ENCODE measurements at places on chromosomes 7 and 10.

DNA sequence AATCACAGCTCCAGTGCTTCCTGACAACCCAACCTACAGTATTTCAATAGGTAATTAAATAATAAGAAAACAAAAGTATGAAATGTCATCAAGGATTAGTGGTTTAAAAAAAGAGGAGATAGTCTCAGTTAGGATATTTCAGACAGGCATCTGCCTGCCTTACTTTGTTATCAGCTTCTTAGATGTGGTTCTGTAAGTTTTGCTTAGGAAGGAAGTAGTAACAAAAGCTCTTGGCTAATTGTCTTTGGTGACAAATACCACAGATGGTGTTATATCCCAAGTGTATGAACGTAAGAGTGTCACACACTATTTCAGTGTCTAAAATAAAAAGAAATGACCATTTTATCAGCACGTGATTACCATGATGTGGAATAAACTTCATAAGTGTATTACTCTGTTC is 9.8 kb upstream of the ACTA2 start:
- DNase-seq = no peak

DNA sequence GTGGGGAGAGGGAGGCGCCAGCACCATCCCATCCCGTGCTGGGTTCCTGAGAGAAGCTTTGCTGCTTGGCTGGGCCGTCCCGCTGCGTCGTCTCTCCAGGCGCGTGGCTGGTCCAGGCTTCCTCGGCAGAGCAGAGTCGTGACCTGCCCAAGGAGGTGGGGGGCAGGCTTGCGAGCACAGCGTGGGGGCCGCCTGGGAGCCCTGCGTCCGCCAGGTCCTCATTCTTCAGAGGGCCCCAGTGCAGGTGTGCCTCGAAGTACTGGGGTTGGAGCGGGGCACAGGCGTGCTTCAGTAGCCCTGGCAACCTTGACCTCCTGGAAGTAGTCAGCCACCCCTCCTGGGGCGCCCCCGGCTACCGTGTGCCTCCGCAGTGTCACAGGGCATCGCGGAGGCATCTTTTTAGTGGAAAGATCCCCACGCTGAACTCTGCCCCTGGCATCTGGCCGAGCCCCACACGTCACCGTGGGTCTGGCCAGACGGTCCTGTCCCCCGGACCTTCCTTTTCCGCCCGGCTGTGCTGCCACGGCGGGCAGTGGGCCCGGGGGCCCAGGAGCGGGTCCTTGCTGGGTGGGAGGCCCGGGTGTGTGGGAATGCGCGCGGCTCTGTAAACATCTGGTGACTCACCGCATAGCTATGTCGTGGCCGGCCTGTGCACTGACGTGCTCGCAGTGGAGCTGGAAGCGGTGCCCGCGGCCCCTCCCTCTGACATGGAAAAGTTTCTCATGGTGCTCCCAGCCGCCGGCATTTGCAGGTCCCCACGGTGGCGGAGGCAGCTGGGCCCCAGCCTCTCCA is 6.4 kb downstream of the MAFK start:
- peak; percentile 97 for DNase-seq

DNA sequence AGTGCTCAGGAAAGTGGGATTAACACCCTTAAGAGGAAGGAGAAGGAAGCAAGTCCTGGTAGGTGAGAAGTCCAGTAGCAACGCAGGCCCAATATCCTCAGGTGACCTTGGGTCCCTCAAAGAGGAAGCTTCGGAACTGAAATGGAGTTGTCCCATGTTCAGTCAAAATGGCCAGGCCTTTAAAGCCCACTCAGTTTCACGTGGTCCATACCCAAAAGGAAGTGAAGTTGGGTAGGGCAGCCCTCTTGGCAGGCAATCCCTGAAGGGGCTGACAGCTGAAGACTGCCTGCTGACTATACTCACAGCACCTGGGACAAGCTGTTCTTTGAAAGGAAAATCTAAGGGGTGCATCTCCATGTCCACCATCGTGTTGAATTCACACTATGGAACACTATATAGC is 3.0 kb downstream of the GSAP start:
- DNase-seq = no peak

- DNase-seq = no peak
Measured at GRCh38 chr10:91549262-91549661, 83.6 kb downstream of the PPP1R3C start.

DNA sequence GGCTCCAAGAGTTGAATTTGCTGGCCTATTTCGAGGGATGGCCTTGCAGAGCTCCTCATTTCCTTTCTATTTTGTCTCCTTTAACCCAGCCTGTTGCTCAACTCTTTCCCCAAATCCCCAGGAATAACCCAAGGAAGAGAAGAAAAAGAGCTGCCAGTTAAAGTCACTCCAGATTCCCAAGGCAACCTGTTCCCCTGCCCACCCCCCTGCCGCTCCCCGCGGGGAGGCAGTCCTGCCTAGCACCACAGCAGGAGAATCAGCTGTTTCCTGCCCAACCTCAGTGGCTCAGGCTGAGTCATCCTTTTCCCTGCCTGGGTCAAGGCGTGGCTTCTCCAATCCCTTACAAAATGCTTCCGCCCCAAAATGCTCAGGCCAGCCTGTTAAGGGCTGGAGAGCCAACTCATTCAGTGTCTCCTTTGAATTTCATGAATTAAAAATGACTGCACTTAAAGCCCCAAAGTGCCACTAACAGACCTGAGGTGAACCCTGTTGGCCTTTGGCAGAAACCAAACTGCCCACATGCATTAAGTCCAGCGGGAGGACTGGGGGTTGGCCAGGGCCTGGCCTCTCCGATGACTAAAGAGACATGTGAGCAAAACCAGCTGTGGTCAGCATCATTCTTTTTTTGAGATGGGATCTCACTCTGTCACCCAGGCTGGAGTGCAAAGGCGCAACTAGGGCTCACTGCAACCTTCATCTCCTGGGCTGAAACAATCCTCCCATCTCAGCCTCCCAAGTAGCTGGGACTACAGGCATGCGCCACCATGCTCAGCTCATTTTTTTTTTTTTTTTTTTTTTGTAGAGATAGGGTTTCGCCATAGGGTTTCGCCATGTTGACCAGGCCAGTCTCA is 83.2 kb upstream of the KIF5B start:
- peak; percentile 12 for DNase-seq

DNA sequence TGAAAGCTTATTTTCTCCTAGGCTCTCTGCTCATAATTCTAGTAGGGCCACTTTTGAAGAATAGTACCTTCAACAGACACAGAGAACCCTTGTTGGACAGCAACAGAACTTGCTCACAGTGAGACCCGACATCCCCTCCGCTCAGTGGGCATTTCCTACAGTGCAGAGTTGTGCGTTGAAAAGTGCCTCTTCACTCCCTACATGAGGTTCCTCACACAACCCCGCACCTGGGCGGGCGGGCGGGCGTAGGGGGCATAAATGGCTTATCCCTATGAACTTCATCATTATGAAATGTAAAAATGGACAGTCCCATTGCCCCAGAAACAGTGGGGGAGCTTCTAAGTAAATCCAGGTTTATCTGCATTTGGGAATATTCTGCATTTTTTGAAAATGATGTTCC is 174.9 kb downstream of the MGMT start:
- DNase-seq = no peak
